Stimulated activated CD4-positive, alpha-beta T cell treated with anti-CD3 and anti-CD28 coated beads, Interleukin-2, amount 100 ng/mL, for 4 hours (primary cell): ENCODE measurements at places on chromosomes 1 and 21.

GRCh38 chr1:175481126-175482070, 262.0 kb downstream of the TNR start:
- no peak for DNase-seq

GRCh38 chr1:27591622-27592021, 12.3 kb downstream of the AHDC1 start:
- DNase-seq, result no peak

- no peak for DNase-seq
These were observed 1378.1 kb upstream of the PRMT6 start for GRCh38 chr1:105678334-105678733.

- peak; percentile 83 for DNase-seq
These were observed 14.0 kb downstream of the RNF187 start for GRCh38 chr1:228500901-228501871.

GRCh38 chr1:196797891-196798290, 21.6 kb upstream of the CFHR1 start:
- no peak for DNase-seq

DNA sequence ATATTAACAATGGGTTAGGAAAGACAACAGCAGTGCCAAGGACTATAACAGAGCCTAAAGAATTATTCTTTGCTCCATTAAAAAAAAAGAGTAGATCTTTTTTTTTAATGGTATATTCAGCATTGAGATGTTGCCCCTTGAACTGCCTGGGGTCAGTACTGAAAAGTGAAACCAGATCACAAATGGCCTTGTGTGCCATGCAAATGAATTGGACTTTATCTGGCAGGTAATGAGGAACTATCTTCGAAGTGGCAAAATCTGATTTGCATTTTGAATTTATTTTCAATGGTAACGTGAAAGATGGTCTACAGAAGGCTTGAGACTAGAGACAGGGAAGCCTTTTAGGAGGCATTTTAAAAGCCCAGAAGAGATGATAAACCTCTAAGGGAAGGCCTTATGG, 21.4 kb upstream of the PKN2 start:
- no peak for DNase-seq

GRCh38 chr1:16727190-16728111, 12.9 kb upstream of the RNU1-4 start:
- no peak for DNase-seq

DNA sequence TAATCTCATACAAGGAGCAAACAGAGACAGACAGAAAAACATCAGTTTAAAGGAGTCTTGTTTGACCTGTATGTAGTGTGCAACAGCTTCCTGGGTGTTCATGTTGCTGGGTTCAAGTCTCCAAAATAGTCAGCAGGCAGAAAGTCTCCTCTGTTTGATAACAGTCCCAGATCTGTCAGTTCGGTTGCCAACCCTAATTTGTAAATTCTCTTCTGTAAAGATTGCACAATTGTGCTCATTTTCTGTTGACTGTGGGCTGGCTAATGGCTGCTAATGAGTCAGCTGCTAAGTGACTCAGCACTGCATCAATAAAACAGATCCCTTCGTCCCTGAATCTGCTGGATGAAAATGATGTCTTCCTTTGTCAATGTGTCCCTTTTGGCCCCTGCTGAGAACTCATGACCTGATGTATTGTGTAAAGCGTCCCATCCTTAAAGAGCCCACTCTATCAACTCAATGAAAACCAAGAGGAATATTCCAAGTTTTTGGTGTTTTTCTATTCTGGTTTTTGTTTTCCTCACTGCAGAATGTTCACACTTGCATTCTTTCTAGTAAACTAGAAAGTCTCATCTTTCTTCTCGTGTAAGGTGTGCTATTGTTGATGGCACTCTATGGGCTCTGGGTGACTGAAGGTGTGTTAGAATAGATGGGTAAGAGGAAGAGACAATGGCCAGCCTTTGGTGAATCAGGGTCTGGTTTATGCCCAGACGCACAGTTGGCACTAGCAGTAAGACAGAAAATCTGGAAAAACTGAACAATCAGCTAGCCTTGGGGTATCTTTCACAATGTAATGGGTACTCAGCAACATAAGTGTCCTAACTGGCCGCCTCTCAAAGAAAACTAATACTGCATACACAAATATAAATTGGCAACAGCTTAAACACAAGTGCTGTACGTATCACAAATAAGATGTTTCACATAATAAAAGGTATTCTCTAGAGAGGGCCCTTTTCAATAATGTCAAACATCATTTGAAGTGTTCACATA, 75.1 kb upstream of the SIPA1L2 start:
- no peak for DNase-seq

GRCh38 chr1:76507376-76507775, 359.9 kb upstream of the ST6GALNAC5 start:
- no peak for DNase-seq

DNA sequence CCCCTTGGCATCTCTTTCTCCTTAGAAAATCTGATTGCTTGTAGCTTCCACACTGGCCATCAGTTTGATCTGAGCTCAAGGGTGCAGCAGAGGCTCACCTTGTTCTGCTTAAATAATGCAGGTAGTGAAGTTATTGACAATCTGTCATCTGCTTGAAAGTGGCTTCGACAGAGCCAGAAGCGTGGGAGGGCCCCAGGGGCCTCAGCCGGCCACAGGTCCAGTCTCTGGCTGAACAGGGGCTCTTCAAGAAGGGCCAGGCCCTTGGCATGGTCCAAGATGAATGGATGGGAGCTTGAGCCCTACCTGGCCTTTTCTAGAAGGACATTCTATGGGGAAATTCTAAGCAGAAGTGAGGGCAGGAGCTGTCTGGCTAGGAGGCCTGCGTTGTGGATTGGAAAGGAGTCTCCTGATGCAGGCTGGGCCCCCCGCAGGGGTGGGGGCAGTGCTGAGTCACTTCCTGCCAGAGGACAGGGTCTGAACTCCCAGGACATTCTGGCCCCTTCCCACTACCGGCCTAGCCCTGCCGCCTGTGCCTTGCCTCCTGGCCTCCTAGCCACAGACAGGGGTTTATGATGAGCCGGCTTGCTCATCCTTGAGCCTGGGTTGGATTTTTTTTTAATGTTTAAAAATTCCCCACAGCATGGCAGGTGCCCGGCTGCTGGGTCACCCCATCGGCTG, 162.3 kb upstream of the VAMP3 start:
- no peak for DNase-seq

GRCh38 chr1:33609739-33610138, 137.3 kb downstream of the ZSCAN20 start:
- no peak for DNase-seq

- DNase-seq, result no peak
These were observed 365.7 kb upstream of the USP24 start for GRCh38 chr1:55580845-55581332.

GRCh38 chr21:45410151-45410864, 5.3 kb downstream of the COL18A1 start:
- DNase-seq, result no peak

GRCh38 chr1:35568975-35569395, 4.1 kb upstream of the TFAP2E start:
- peak; percentile 41 for DNase-seq

DNA sequence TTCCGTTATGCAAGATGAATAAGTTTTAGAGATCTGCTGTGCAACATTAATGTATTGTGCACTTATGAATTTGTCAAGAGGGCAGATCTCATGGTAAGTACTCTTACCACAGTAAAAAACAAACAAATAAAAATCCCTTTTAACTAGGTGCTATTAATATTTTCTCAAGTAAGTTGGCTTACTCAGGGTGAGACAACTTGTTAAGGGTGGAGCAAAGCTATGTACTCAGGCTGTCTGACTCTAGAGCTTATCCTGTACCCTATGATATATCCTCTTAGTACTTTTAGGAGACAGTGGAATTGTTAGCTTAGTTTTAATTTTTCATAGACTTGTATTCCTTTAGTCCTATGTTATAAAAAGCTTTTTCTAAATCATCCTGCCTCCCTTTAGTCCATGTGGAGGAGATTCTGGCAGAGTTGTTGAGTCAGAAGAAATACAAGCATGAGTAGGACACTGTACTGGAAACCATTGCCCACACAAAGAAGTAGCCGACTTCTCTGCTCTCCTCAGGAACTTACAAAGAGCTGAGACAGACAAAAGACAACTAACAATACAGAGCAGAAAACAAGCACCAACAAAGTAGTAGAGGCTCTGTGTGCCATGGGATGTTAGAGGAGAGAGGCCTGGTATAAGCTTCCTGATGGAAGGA, 49.2 kb downstream of the S1PR1 start:
- DNase-seq, result no peak

GRCh38 chr1:48761411-48761810, 15.3 kb downstream of the BEND5 start:
- DNase-seq, result no peak

GRCh38 chr1:47388891-47389238, 27.2 kb upstream of the FOXE3 start:
- DNase-seq, result no peak

- DNase-seq, result no peak
These were observed 383.0 kb upstream of the PTBP2 start for GRCh38 chr1:96338622-96339021.

DNA sequence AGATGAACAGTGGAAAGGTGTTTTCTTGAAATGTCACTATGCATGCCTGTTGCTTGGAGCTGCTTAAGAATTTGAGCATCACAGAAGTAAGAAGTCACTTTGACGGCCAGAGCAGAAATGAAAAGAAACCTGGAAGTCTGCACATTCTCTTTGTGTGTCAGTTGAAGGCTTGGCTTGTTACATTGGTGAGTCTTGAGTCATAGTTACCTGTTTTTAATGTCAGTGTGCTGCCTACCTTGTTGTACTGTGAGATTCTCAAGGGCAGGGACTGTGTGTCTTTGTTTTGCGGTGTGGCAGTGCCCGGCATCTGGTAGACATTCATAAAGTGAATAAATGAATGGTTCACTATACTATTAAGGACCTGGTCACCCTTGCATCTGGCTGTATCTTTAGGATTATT, 9.9 kb downstream of the OTUD3 start:
- no peak for DNase-seq

GRCh38 chr1:82245345-82246014, 444.7 kb downstream of the ADGRL2 start:
- DNase-seq, result no peak

DNA sequence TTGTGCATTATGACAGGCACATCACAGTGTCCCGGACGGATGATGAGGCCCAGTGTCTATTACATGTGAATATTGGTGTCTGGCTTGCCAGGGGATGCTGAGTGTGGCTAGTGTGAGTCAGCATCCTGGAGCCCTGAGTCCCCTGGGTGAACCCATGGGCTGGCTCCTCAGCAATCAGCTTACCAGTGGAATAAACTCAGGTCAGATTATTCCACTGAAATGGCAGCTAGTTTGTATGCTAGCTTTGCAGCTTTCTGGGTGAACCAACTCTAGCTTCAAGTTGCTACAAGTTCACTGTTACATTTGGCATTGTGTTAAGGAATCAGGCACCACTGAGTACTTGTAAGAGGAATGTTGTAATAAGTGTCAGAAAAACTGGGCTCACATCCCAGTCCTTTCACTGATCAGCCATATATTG, 23.9 kb upstream of the RPTN start:
- DNase-seq, result no peak

- DNase-seq, result no peak
These were observed 1.2 kb downstream of the ZNF692 start for GRCh38 chr1:248857749-248858095.

DNA sequence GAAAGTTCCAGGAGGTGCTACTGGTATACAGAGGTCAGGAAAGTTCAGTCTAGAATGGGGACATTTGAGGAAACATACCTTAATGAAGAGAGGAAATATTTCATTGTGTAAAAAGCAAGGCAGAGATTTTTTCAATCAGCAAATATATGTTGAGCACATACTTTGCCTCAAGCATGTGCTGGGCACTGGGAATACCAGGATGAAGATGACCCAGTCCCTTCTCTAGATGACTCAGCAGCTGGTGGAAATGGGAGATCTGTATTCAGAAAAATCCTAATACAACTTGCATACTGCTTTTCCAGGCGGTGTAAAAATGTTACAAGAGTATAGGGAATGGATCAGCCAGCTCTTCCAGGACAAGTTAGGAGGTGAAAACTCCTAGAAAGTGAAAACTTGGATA, 229.3 kb downstream of the FGGY start:
- DNase-seq, result no peak

GRCh38 chr1:11321656-11322491, 48.9 kb downstream of the UBIAD1 start:
- no peak for DNase-seq

- no peak for DNase-seq
These were observed 31.0 kb downstream of the ZNF496 start for GRCh38 chr1:247300491-247301175.

DNA sequence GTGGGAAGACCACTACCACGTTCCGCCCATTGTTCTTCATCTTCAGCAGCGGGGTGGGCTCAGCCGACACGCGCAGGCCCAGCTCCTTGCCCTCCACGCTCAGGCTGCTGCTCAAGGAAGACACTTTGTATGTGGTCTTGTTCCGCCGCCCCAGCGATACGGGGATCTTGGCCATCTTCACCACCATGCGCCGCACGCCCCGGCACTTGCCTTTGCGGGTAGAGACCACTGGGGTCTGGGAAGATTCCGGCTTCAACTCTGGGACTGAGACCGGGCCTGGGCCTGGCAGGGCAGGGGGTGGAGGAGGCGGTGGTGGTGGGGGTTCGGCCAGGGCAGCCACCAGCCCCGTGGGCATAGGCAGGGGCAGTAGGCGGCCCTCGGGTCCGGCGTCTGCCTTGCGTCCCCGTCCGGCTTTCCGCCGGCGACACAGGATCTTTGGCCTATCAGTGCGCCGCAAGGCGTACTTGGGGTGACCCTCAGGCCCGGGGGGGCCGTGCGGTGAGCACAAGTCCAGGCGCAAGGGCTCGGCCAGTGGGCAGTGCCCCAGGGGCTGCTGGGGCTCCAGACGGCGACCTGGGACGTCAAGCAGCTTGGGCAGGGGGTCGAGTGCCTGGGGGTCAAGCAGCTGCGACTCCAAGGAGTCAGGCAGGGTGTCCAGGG, 53.3 kb downstream of the AHDC1 start:
- DNase-seq, result no peak

DNA sequence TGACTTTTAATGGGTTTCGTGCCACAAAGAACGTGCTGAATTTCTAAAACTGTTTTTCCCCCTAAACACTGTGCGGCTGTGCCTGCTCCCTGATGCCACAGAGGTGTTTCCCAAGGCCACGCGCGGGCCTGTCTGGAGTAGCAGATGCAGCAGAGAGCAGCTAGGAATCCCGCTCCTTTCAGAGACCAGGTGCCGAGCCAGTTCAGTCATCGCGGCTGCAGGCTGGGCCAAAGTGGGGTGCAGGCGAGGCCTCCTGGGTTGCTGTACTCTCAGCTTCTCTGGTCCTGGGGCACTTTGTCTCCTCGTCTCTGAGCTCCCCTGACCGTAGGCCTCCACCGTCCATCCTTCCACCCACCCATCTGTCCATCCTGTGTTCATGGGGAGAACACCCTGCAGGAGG, 17.4 kb upstream of the DIP2A start:
- DNase-seq, result no peak

DNA sequence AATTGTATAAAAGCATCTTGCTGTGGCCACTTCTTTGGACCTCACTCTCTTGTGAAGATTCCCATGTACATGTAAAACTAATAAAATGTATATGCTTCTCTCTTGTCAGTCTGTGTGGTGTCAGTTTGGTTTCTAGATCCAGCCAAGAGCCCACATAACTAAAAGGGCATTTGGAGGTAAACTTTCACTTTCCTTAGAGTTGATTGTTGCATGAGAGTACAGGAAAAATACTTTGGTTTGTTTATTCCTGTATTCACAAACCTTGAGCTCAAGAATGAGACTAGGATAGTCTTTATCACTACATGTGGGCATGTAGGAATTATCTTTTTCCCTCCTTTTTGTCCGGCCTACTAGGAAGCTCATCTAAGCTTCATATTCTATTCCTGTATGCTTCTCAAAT, 50.9 kb downstream of the KCTD3 start:
- DNase-seq, result no peak

- DNase-seq, result no peak
These were observed 145.6 kb downstream of the FMN2 start for GRCh38 chr1:240237305-240237721.

- DNase-seq, result no peak
These were observed 138.8 kb downstream of the NTPCR start for GRCh38 chr1:233089251-233089650.
